ENCODE measurements at places on chromosomes 16 and 17. TPM values are rescaled to one million over a fixed set of nuclear protein-coding genes. Genes with fewer than 3 reads are reported as not detected.

Gene HOXB6
- 50.9 TPM for total RNA-seq

Gene B3GNT9
- total RNA-seq = 8.4 TPM

Gene PRR15L
- 243 TPM for total RNA-seq

Gene COA3
- total RNA-seq = 92.7 TPM

Gene CRYM
- total RNA-seq = 9.5 TPM

Gene ENGASE
- 160 TPM for total RNA-seq

Gene IFT20
- 44.1 TPM for total RNA-seq

Gene TLE7
- total RNA-seq = not detected

Gene CNTNAP1
- total RNA-seq = 7.1 TPM

Gene TTYH2
- 3.1 TPM for total RNA-seq

Gene TAC4
- not detected for total RNA-seq

Gene SETD1A
- total RNA-seq = 24.7 TPM

Gene SNX11
- total RNA-seq = 26.5 TPM

Gene FNDC8
- not detected for total RNA-seq

Gene KRTAP17-1
- total RNA-seq = not detected

Gene TP53TG3B
- total RNA-seq = not detected

Gene MT1G
- 83.8 TPM for total RNA-seq

Gene RASL10B
- total RNA-seq = 4.6 TPM

Gene DLX3
- total RNA-seq = 0.22 TPM

Gene QPRT
- total RNA-seq = 25.4 TPM

Gene SMIM36
- total RNA-seq = not detected

Gene CA4
- 673 TPM for total RNA-seq

Gene METTL22
- 30.8 TPM for total RNA-seq

Gene ZSCAN10
- total RNA-seq = not detected

Gene CA5A
- 0.25 TPM for total RNA-seq

Gene SGCA
- 30.7 TPM for total RNA-seq

Gene GPR139
- not detected for total RNA-seq

Gene MARVELD3
- total RNA-seq = 85.8 TPM

Gene CCDC154
- 0.43 TPM for total RNA-seq

Gene SYNGR3
- total RNA-seq = 7.9 TPM

Gene SLFN14
- not detected for total RNA-seq

Gene PRAC2
- 6.6 TPM for total RNA-seq

Gene TBC1D3K
- total RNA-seq = not detected

Gene EMP2
- total RNA-seq = 84.3 TPM

Gene DDX28
- total RNA-seq = 6.8 TPM

Gene RNF222
- not detected for total RNA-seq

Gene SLX1B
- total RNA-seq = 37.2 TPM

Gene CD300E
- total RNA-seq = 0.53 TPM

Gene SNAI3
- 0.82 TPM for total RNA-seq

Gene MGAT5B
- 0.44 TPM for total RNA-seq

Gene TIGD7
- total RNA-seq = 1.6 TPM

Gene DHRS7C
- not detected for total RNA-seq

Gene PSMB3
- 145 TPM for total RNA-seq

Gene HNF1B
- 34.8 TPM for total RNA-seq

Gene DNAH17
- total RNA-seq = 0.06 TPM

Gene SPATA22
- total RNA-seq = 1.1 TPM

Gene TBC1D3I
- 0.55 TPM for total RNA-seq

Gene ZCCHC14
- total RNA-seq = 30.3 TPM

Gene ORAI3
- total RNA-seq = 24.6 TPM

Gene ZACN
- total RNA-seq = not detected

Gene CENPV
- total RNA-seq = 91.5 TPM

Gene NPW
- total RNA-seq = 0.32 TPM

Gene KRT24
- total RNA-seq = 4.2 TPM

Gene SCN4A
- total RNA-seq = 0.75 TPM

Gene FSCN2
- 4.0 TPM for total RNA-seq

Gene MSRB1
- 46.3 TPM for total RNA-seq

Gene GAS2L2
- not detected for total RNA-seq
